Pancreas (tissue), 10 donors: ENCODE measurements at places on chromosomes 2 and 18.

DNA sequence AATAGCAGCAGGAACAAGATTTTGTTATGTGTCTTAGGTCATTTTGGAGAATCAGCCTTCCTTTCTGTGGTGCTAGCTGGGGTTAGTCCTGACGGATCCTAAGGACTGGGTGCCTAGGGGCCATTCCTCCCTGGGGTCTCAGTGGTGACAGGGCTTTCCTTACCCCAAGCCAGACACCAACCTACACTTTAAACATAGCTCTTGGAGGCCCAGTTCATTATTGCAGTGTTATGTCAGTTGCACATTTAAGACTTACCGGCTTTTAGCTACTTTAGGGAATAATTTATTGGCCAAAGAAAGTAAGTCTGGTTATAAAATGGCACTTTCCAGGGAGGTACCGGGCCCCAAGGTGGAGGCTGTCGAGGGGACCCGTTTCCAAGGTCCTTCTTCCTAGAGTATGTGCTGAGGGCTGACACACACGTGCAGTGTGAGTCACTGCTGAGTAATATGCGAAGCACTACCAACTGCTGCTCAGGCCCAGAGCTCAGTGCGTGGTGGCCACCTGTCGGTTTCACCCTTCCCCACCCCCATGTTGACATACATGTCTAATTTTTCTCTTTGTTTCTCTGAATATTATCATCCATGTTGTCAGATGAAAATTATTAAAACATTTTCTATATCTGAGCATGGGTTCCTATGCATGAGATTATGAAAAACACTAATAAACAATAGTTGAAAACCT is 37.0 kb upstream of the GRHL1 start:
- no peaks in the 10 kb centered on the region for H3K36me3 ChIP-seq
- no peak for DNase-seq
- H3K27ac ChIP-seq = no peak overlapping the region
- no peaks in the 10 kb centered on the region for H3K4me1 ChIP-seq

DNA sequence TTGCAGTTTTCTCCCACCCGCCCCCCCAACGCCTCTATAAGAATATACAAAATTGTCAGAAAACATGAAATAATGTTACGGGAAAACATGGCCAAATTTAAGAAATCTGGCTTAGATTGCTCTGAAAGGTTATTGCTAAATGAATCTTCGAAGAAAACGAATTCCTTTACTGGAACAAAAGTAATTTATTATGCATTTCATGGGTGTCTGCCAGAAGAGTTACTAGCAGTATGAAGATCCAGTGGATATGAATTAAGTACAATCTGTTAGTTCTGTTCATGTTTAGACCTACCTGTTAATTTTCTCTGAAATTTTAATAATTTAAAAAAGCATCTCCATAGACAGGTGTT is 21.9 kb downstream of the GATA6 start:
- peaks cover 6% of the 10 kb centered on the region for H3K36me3 ChIP-seq
- peaks cover 71% of the 10 kb centered on the region for H3K4me1 ChIP-seq
- H3K4me3 ChIP-seq = no peak overlapping the region
- H3K27me3 ChIP-seq = no peaks in the 10 kb centered on the region

- H3K27ac ChIP-seq = no peak overlapping the region
- no peak overlapping the region for H3K4me3 ChIP-seq
- no peak for DNase-seq
- no peaks in the 10 kb centered on the region for H3K4me1 ChIP-seq
These were observed 13.4 kb downstream of the HNRNPA3 start for GRCh38 chr2:177225965-177226360.

DNA sequence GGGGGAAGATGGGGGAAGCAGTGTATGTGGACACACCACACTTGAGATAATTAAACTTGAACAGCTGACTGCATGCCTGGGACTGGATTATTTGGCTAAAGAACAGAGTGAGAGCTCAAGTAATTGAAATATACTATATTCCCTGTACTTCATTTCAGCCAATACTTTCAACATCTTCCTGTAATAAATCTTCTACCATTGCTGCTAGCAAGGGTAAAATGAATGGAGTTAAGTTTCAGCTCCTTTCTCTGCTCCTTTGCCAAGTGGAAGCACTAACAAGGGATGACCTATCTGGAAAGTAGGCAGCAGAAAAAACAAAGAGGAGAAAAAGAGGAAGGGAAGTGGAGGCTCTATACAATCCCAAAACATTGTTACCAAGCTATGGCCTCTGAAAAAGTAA is 50.9 kb downstream of the MMADHC start:
- H3K4me3 ChIP-seq = no peak overlapping the region
- H3K4me1 ChIP-seq = no peaks in the 10 kb centered on the region
- DNase-seq = no peak

DNA sequence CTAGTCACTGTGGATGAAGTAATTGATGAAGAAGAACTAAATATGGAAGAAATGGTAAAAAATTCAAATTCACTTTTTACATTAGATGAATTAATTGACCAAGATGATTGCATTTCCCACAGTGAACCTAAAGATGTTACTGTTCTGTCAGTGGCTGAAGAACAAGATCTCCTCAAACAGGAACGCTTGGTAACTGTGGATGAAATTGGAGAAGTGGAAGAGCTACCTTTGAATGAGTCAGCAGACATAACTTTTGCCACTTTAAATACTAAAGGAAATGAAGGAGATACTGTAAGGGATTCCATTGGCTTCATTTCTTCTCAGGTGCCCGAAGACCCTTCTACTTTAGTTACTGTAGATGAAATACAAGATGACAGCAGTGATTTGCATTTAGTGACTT is 26.6 kb upstream of the DYSF start:
- no peak for DNase-seq
- H3K4me3 ChIP-seq = no peak overlapping the region
- H3K4me1 ChIP-seq = no peaks in the 10 kb centered on the region
- no peaks in the 10 kb centered on the region for H3K27me3 ChIP-seq
- no peaks in the 10 kb centered on the region for H3K36me3 ChIP-seq

- H3K27me3 ChIP-seq = no peaks in the 10 kb centered on the region
- H3K4me3 ChIP-seq = no peak overlapping the region
- no peak for DNase-seq
- peak overlapping the region; percentile 34 for H3K27ac ChIP-seq
- H3K36me3 ChIP-seq = no peaks in the 10 kb centered on the region
- H3K4me1 ChIP-seq = no peaks in the 10 kb centered on the region
These were observed 212.6 kb downstream of the TNS1 start for GRCh38 chr2:217790195-217790594.

DNA sequence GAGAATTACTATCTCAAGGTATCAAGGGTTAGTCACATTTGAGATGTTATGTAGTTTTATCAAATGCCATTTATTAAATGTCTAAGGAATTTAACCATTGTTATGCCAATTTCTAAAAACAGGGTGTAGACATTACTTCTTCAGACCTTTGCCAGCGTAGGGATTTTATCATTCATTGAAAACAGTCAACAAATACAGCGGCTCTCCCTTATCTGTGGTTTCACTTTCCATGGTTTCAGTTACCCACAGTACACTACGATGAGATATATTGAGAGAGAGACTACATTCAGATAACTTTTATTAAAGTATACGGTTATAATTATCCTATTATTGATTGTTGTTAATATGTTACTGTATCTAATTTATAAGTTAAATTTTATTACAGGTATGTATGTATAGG is 234.7 kb downstream of the TMX3 start:
- no peak overlapping the region for H3K27ac ChIP-seq
- no peak overlapping the region for H3K4me3 ChIP-seq

GRCh38 chr2:64750001-64750816 is 96.5 kb upstream of the SERTAD2 start:
- peaks cover 17% of the 10 kb centered on the region for H3K4me1 ChIP-seq
- H3K4me3 ChIP-seq = peak overlapping the region; percentile 51
- DNase-seq = peak; percentile 81

- no peak overlapping the region for H3K4me3 ChIP-seq
- H3K4me1 ChIP-seq = peaks cover 12% of the 10 kb centered on the region
- H3K27me3 ChIP-seq = no peaks in the 10 kb centered on the region
- H3K27ac ChIP-seq = no peak overlapping the region
- H3K36me3 ChIP-seq = no peaks in the 10 kb centered on the region
These were observed 15.0 kb upstream of the TRAF3IP1 start for GRCh38 chr2:238305092-238305862.

GRCh38 chr2:119248311-119248710 is 24.7 kb downstream of the STEAP3 start:
- no peaks in the 10 kb centered on the region for H3K27me3 ChIP-seq
- no peaks in the 10 kb centered on the region for H3K36me3 ChIP-seq
- no peak for DNase-seq
